Upper lobe of right lung (tissue), 1 donor: ENCODE measurements at places on chromosomes 4 and X. TPM values are rescaled to one million over a fixed set of nuclear protein-coding genes. Genes with fewer than 3 reads are reported as not detected.

Gene RENBP
- 46.4 TPM for total RNA-seq

Gene F9
- not detected for total RNA-seq

Gene PAGE4
- total RNA-seq: not detected

Gene GYG2
- total RNA-seq: 1.4 TPM

Gene PPP4R3C
- total RNA-seq: not detected

Gene MBTPS2
- total RNA-seq: 12.6 TPM

Gene RAI2
- total RNA-seq: 32.1 TPM

Gene HPSE
- total RNA-seq: 5.6 TPM

Gene GAGE13
- not detected for total RNA-seq

Gene PRKG2
- total RNA-seq: 8.1 TPM

Gene PARM1
- 78.0 TPM for total RNA-seq

Gene FAM47B
- total RNA-seq: not detected

Gene ATP2B3
- total RNA-seq: not detected

Gene CXCL1
- 8.2 TPM for total RNA-seq

Gene VCX
- total RNA-seq: not detected

Gene WDR44
- total RNA-seq: 14.2 TPM

Gene MAGEA12
- not detected for total RNA-seq

Gene SRPK3
- total RNA-seq: not detected

Gene NLRP2B
- not detected for total RNA-seq

Gene CDS1
- total RNA-seq: 25.1 TPM

Gene CBLL2
- not detected for total RNA-seq

Gene BANK1
- total RNA-seq: 12.6 TPM

Gene ASB9
- total RNA-seq: 4.4 TPM

Gene NAT8L
- total RNA-seq: 0.46 TPM

Gene RRH
- total RNA-seq: not detected
